ENCODE measurements at places on chromosomes 7 and 10.
A peak's percentile ranks its signal among the peaks of the same experiment; 100 is the strongest.

- DNase-seq, result no peak
Observed at GRCh38 chr10:95756041-95756761, at the start of gene ENTPD1. Gene ENTPD1 (plus strand): TSS chr10:95756163. CDS start chr10:95756240, 77 bp downstream.

- DNase-seq, result no peak
Observed at GRCh38 chr7:134632052-134632451, 14.6 kb upstream of the BPGM start.

GRCh38 chr7:41503438-41503837 is 199.5 kb downstream of the INHBA start:
- DNase-seq, result no peak

DNA sequence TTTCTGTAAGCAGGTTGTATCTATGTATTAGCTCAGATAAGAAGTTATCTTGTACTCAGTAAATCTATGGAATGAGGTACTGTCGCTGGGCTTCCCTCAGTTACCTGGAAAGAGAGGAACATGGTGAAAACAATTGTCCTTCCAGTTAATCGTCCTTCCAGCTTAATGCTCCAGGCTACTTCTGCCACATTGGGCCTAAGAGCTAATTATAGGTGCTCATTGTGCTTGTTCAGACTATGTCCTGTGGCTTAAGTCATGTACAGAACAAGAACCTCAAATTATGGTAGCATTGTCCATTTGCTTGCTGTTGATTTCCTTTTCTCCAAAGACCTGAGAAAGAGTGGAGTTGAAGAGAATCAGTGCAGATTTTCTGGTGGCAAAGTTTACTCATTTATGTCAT is 86.1 kb upstream of the MBL2 start:
- DNase-seq, result no peak

- DNase-seq, result no peak
Observed at GRCh38 chr7:127530148-127530547, 55.2 kb downstream of the GCC1 start.

DNA sequence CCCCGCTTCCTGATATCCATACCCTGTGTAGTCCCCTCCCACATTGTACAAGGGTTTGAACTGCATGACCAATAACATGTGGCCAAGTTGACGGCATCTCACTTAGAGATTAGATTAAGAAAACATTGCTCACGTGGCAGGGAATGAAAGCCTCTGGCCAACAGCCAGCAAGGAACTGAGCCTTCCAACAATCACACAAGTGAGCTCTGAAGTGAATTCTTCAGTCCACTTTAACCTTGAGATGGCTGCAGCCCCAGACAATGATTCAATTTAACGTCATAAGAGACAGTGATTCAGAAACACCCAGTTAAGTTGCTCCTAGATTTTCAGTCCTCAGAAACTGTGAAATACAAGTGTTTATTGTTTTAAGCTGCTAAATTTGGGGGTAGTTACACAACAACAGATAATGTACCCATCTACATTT is 165.9 kb upstream of the PLXNA4 start:
- peak; percentile 78 for DNase-seq

DNA sequence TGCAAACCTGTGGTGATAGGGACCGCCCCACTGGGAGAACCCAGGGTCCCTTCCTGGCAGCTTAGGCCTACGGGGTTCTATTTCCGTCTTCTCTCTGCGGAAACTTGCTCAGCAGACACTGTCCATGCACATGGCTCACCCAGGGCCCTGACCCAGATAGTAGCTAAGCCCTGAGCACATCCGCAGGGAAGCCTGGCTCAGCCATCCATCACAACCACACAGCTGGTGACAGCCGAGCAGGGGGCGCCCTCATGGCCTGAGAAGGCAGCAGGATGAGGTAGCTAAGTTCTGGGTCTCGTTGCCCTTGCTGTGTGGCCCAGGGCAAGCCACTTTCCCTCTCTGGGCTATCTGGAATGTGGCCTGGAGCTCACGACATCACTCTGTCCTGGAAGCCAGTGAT is 23.3 kb downstream of the NPTX2 start:
- DNase-seq, result no peak

DNA sequence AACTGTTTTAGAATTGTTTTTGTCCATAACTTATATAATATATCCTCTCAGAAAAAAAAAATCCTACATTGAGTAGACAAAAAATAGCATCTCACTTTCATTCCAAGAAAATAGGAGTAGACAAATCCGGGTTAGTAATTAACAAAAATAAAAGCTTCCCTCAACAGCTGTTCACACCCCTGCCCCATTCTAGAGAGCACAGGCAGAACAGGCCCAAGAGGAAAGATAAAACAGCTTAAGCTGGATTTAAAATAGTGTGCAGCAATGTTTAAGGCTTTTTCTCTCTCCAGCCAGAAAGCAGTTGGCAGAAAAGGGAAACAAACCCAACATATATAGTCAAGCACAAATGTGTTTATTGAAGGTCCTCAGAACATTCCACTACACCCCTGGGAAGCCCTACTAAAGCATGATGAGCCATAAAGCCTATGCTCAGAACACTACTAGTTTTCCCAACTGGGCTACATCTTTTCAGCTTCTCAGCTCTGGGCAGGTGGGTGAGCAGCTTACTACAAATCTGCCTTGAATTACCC is 189.9 kb downstream of the MTERF1 start:
- no peak for DNase-seq

DNA sequence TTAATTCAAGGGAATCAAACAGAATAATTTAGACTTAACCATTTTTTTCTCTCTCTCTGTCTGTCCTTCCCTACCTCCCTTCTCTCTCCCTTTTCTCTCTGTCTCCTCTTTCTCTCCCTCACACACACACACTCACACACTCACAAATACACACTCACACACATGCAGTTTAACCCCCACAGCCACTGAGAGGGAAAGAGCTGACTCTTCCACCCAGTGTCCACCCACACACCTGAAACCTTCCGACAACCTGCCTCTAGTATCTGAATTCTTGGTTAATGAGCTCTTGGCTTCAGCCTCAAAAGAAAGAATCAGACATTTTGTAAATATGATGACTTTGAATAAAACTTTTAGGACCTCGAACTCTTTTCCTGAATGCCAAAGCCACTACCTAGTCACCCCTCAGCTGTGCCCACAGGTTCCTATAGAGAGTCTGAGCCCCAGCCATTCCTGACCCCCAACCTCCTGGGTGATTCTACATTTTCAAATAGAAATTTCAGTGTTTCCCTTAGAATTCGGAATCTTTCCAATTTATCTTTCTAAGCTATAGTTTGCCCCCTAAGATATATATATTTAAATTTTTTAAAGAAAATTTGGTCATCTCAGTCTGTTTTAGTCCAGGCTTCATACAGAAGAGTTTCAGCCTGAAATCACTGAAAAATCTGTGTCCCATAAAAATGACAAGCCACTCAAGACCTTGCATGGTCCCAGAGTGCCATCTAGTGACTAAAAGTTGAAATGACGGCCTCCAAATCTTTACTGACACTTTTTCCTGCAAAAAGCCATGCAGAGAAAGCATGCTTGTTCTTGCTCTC is 202.8 kb downstream of the IPMK start:
- DNase-seq, result peak; percentile 54

DNA sequence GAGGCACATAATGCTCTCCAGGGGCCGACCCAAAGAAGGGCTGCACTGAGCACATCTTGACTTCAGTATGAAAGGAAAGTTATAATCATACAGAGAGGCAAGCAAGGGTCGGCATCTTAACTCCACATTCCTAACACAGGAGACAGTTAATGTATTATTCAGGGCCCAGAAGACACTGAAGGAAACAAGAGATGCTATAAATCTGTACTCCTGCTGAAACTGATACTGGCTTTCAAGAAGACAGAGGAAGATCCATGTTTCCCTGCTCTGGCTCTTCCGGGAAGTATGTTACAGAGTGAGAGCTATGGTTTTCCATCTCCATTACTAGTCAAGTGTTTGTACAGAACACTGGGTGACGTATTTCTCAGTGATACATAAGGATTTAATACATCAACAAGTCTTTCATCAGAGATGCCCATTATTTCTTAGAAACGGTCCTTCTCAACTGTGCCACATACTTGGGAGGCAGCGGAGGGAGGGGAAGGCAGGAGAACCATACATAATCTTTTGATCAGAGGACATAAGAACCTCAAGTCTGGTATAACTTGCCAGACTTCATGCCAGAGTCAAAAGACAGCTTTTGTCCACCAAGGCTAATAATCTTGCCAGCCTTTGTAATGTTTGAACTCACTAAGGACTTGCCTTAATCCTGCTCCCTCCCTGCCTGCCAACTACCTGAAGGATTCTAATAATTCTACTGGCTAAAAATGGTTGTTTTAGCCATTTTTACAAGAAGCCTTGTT is 58.1 kb downstream of the ENO4 start:
- no peak for DNase-seq

- DNase-seq, result no peak
Observed at GRCh38 chr7:26937306-26937705, 72.9 kb upstream of the SKAP2 start.

- DNase-seq, result no peak
Observed at GRCh38 chr7:16648551-16648950, 2.6 kb downstream of the BZW2 start.

DNA sequence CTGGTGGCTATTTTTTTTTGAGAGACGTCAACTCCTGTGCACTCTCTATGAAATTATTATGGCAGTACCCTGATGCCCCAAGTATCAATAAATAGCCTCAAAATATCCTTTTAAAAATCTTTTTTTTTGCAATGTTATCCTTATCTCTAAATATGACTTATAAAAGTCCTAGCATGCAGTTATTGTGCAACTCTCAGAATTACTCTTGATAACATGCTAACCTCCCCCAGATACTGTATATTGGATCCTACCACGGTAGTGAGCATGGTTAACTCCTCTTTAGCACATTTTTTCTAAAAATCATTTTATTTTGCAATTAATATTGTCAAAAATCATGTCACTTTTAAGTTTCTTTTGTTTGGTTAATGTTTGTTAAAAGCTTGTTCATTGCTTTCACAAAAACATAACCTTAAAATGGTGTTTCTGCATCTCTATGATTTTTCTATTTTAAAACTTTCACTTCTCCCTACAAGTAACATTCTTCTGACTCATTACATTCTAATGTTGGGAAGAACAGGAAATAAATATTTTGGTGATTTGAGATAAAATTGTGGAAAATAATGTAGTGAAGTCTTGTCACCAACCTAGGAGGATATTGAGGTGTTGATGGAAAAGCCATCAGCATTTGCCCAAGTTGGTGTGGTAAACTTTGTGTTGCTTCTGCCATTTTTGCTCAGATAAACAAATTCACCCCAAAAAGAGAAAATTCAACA is 42.1 kb upstream of the ADRA2A start:
- DNase-seq, result peak; percentile 36

GRCh38 chr7:99489235-99489634 is 10.8 kb downstream of the ZNF394 start:
- no peak for DNase-seq

- DNase-seq, result no peak
Observed at GRCh38 chr7:156105337-156106106, 293.3 kb upstream of the SHH start.

- DNase-seq, result no peak
Observed at GRCh38 chr7:14322724-14323123, 333.3 kb upstream of the ETV1 start.

GRCh38 chr7:39816462-39817060 is 133.5 kb upstream of the CDK13 start:
- DNase-seq, result no peak

DNA sequence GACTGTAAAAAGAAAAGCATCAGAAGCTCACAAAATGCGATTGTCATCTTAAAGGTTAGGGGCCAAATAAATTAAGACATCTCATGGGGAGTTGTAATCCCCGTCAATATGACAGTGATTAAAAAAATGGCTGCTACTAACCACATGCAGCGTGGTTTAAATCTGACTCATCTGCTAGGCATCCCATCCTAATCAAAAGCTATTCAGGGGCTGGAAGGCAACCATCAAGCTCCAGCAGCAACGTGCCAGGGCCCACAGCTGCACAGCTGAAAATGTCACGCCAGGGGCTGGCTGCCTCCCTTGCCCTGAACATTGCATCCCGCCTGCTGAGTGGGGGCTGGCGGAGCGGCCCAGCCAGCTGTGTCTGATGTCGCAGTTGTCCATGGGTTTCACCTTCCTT is 66.3 kb upstream of the FRMD4A start:
- peak; percentile 99 for DNase-seq

GRCh38 chr7:149729983-149730801 is 43.2 kb downstream of the ZNF467 start:
- no peak for DNase-seq

- DNase-seq, result peak; percentile 53
Observed at GRCh38 chr7:435630-436366, 83.8 kb downstream of the PDGFA start.
